ENCODE measurements at places on chromosomes 3 and 15.

- no peak for DNase-seq
Measured at GRCh38 chr15:97470417-97470816, 490.1 kb upstream of the ARRDC4 start.

GRCh38 chr3:146035366-146035765 lies 125.6 kb downstream of the PLOD2 start:
- DNase-seq, result no peak

- no peak for DNase-seq
Measured at GRCh38 chr15:68734881-68735280, 85.8 kb downstream of the ANP32A start.

DNA sequence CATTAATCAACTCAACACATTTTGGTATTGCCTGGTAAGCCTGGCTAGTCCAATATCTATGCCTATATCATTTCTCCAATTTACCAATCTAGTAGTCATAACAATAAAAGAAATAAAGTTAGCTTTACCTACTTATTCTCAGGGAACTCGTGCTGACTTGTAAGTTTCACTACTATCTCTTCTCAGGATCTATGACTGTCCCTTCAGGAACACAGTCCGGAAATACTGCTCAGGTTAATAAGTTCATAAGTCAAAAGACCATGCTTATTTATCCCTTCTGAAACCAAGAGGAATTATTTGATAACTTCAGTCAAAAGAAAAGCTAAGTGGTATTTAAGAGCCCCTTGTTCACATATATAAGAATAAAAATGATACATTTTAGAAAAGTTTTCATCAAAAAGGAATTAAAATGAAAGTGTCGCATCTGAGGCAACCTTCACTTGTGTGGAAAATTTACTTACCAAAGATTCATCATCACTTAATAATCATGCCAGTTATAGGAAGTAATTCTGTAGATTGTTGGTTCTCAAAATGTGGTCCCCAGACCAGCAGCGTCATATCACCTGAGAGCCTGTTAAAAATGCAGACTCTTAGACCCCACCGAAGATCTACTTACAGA lies 15.5 kb upstream of the THRB start:
- DNase-seq, result no peak

DNA sequence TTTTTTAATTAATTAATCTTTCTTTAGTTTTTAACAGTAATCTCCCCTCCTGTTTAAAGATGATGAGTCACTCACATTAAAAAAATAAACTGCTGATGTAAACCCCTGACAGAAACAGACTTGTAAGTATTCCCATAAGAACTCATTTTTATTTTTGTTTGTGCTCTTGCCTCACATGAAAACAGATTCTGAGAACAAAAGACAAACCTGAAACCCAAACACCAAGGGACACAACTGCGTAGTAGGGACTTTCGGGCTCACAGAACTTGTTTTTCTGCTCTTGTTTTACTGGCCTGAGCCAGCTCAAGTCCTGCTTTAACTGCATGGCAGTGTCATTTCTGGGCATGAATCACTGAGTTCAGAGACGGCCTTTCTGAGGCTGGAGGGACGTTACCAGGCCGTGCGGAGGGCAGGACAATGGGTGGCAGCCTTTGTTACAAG lies 600.8 kb downstream of the FOXP1 start:
- peak; percentile 23 for DNase-seq

GRCh38 chr3:194840661-194841514 lies 155.2 kb downstream of the FAM43A start:
- DNase-seq, result no peak

DNA sequence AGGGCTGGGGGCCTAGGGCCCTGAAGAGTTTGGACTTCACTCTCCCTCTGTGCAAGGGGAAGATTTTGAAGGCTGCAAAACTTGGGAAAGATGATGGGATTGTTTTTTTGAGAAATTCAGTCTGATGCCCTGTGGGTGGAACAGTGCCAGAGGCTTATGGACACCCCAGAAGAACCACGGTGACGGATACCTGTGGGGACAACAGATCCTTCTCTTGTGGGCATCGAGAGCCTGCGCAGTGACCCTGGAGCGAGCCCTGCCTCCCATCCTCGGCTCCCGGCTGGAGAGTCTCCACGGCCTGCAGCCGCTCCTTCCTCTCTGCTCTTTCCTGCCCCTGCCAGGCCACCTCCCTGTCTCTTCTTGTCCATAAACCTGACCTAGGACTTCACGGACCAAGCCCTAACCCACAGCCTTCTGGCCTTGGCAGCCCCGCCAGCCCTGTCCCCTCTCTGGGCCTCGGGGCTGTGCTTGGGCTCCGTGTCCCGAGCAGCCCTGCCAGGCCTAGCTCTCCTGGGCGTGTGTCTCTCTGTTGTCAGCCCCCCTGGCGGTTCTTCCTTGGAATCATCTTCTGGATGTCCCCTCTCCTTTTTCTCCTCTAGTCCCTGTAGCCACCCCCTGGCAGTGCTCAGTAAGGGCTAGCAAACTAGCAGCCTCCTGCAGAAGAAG lies 98.4 kb downstream of the VGLL4 start:
- DNase-seq, result no peak

DNA sequence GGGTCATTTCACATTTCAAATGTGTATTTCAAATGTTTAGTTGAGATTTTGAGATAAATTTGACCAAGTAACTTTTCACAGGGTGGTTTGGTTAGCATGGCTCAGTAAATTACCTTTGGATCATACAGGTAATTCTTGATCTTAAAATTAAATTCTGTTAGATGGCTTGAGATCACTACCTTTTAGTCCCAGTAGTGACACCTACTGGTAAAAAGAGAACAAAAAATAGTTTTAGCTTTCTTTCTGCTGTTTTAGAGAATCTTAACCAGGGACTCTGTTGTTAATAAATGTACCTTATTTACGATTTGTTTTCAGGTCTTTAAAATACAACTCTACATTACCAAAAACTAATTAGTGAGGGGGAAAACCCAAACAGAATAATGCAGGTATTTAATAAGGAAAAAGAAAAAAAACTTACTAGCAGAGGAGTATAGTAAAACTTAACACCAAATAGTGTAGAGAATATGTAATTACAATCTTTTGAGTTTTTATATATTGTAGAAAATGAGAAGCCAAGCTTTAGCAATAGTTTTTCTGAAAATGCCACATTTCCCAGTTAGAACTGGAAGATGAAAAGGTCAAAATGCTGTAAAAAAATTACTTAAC lies 620.3 kb upstream of the AGTR1 start:
- DNase-seq, result no peak

DNA sequence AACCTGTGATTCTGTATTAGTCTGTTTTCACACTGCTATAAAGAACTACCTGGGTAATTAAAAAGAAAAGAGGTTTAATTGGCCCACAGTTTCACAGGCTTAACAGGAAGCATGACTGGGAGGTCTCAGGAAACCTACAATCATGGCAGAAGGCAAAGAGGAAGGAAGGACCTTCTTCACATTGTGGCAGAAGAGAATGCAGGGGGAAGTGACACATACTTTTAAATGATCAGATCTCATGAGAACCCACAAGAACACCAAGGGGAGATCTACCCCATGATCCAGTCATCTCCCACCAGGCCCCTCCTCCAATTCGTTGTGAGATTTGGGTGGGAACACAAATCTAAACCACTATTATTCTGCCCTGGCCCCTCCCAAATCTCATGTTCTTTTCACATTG lies 6.1 kb downstream of the ZKSCAN7 start:
- DNase-seq, result no peak

DNA sequence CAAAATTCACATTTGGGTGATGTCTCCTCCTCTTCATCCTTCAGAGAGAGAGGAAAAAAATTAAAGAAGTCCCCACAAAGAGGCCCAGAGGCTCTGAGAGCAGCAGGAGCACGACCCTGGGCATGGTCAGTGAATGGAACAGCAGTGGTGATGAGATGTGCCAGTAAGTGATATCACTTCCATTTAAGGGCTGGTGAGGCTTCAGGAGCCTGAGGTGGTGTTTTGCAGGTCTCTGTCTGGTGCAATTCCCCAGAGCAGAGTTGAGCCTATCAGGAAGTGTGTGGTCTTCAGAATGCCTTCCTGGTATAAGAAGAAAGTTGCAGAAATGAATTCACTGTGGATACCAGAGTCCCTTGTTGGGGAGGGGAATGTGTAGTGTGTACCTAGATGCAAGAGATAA lies 21.4 kb downstream of the ERICH6 start:
- DNase-seq, result no peak

DNA sequence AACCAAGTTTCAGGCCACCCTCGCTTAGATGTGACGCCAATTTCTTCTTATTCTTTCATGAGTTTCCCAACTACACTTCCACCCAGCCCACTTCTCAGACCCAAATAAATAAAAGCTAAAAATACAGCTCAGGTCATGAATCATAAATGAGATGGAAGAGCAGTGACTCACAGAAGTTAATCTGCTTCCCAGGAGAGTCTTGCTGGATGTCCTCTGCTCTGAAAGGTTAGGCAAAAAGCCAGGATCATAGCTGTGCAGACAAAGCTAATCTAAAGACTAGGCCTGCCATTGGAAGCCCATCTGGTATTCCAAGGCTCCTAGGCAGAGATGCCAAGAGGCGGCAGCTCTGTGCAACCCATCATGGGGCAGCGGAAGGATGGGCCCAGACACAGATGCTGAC lies 24.1 kb downstream of the SHC4 start:
- no peak for DNase-seq

GRCh38 chr3:151282921-151283320 lies 4.6 kb upstream of the P2RY14 start:
- no peak for DNase-seq

GRCh38 chr3:49132437-49133225 lies at the start of gene LAMB2:
TSS of gene LAMB2 (minus strand) at chr3:49133050. CDS start at chr3:49132867, 183 bp downstream.
- DNase-seq, result peak; percentile 73

DNA sequence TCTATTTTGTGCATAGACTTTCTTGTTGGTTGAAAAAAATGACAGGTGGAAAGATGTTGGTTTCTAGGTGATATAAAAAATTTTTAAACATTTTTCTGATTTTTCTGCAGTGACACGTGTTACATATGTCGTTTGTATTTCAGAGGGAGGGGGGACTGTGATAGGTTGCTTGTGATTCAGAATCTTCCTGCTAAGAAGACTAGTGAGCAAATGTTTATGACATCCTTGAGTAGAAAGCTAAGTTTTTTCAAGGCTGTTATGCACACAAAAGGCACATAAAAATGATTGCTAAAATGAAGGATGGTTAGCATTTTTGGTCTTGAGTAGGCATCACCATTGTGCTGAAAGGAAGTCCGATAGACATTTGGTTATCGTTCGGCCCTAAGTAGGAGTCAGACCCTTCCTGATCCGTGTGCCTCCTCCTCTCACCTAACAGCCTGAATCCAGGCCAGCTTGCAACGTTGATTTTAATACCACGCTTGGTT lies 1.5 kb downstream of the ZNF639 start:
- no peak for DNase-seq

DNA sequence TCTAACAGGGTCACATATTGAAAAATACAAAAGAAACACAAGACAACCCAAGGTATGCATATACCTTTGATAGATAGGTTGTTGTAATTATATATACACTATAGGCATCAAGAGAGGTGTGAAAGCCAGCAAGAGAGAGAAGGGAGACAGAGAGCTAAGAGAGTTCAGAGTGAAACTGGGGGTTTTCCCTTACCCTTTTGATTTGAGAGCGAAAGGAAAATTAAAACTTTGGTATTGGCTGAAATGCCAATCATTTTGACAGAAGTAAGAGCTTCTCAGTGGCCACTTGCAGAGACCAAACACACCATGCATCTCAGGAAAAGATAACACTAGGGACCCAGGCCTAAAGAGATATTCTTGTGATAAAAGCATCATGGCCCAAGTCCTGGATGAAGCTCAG lies 183.6 kb downstream of the SHOX2 start:
- no peak for DNase-seq

DNA sequence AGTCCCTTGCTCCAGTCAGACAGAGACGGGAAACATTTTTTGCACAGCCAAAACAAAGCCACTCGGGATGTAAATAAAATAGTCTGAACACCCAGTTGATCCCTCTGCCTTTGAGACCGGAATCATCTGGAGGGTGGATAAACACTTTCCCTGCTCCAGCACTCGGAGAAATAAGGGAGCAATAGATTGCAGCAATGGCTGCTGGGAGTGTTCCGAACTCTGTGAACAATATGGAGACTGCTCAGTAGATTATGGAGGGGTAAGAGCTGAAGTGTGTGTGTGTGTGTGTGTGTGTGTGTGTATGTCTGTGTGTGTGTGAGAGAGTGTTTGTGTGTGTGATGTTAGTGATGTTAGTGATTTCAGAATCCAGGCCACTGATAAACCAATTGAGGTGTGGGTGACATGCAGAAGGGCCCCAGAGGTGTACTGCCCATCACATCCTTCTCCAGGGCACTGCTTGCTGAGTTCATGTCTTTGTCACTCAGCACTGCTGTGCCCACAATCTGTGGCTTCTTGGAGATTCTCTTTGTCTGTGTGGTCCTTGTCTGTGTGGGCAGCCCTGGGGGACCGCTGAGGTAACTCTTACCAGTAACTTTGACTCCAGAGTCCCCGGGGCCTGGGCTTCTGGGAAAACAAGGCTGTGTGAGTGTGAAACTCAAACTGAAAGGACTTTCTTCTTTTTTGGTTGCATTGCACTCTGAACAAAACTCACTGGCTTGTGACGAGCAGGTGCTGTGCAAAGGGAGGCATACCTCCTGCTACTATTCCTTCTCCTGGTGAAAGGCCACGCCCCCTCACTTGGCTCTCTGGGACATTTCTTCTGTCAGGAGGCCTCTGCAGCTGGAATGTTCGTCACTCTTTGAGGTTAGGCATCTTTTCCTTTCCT lies 23.0 kb downstream of the CRYGS start:
- DNase-seq, result no peak

GRCh38 chr3:50208677-50209344 lies 3.7 kb downstream of the SLC38A3 start:
- DNase-seq, result no peak

GRCh38 chr3:71803248-71803647 lies 18.3 kb upstream of the PROK2 start:
- DNase-seq, result no peak

- DNase-seq, result no peak
Measured at GRCh38 chr3:44001072-44001471, 240.6 kb upstream of the TOPAZ1 start.

GRCh38 chr3:102180280-102180931 lies 254.4 kb upstream of the ZPLD1 start:
- DNase-seq, result no peak

GRCh38 chr15:31472636-31473384 lies 146.2 kb downstream of the KLF13 start:
- DNase-seq, result no peak

- DNase-seq, result no peak
Measured at GRCh38 chr3:78791753-78792152, 976.0 kb downstream of the ROBO1 start.

GRCh38 chr15:93358166-93359059 lies 269.4 kb upstream of the RGMA start:
- DNase-seq, result no peak

- DNase-seq, result no peak
Measured at GRCh38 chr15:52710050-52710707, 31.0 kb upstream of the ATOSA start.

DNA sequence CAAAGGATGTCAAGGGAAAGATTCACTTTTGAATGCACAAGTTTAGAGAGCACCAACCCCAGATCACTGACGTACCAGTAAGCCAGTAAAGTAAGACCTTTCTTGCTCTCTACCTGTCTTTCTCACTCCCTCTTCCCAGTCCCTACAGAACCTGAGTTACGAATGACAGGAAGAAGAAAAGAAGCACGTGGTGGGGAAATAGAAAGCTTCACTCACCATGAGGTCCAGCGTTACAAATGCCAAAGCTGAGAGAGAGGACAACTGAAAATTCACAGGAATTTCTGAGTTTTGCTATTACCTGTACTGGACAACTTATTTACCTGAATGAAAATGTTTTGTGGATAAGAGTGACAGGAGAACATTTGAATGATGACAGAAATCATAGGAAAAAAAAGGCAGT lies 133.2 kb upstream of the GBE1 start:
- DNase-seq, result no peak

GRCh38 chr3:3227640-3228039 lies 48.1 kb upstream of the CRBN start:
- DNase-seq, result no peak

GRCh38 chr15:56053046-56053400 lies 59.6 kb upstream of the NEDD4 start:
- DNase-seq, result no peak
